ENCODE measurements at places on chromosomes 4 and X.

DNA sequence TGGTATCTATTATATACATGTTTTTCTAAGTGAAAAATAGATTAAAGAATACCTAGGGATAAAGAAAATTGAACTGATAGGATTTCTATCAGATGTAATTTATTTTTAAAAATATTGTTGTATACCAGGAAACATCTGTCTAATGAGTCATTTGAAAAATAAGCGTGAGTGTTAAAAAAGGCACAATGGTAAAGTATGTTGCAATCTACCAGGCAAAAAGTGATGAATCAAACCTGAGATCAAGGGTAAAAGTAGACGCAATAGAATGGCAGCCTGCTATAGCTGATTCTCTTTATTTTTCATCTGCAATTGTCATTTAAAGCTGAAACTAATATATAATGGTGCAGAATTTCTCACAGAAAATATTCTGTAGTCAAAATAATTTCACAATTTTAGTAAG is 1119.6 kb downstream of the PCDH18 start:
- no peak for DNase-seq

DNA sequence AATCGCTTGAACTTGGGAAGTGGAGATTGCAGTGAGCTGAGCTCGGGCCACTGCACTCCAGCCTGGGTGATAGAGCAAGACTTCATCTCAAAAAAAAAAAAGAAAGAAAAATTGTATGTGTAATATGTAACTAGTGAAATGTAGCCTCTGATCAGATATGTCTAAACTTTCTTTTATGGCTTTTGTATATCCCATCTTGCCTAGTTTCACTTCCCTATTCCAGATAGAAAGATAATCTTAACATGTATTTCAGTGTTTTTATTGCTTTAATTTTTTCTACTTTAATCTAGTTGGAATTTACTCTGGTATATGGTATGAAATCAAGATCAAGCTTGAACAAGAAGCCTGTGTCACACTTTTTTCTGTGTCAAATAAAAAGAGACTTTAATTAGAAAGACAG is 1.9 kb upstream of the ZNF41 start:
- no peak for DNase-seq

DNA sequence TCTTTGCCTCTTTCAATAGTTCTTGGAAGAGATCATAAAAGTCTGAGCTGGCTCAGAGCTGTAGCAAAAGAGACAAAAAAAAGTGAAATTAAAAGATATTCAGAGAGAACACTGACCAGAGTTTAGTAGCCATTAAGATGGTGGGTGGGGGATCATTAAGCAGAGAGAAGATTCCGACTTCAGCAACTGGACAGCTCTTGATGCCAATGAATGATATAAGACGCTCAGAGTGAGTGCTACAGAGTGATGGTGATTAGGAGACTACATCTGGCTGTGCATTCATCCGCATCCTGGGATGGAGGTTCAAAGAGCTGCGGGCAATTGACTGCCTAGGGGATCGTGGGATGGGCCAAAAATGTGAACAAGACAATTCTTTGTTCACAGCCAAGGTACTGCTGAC is 178.5 kb downstream of the PACRGL start:
- no peak for DNase-seq

DNA sequence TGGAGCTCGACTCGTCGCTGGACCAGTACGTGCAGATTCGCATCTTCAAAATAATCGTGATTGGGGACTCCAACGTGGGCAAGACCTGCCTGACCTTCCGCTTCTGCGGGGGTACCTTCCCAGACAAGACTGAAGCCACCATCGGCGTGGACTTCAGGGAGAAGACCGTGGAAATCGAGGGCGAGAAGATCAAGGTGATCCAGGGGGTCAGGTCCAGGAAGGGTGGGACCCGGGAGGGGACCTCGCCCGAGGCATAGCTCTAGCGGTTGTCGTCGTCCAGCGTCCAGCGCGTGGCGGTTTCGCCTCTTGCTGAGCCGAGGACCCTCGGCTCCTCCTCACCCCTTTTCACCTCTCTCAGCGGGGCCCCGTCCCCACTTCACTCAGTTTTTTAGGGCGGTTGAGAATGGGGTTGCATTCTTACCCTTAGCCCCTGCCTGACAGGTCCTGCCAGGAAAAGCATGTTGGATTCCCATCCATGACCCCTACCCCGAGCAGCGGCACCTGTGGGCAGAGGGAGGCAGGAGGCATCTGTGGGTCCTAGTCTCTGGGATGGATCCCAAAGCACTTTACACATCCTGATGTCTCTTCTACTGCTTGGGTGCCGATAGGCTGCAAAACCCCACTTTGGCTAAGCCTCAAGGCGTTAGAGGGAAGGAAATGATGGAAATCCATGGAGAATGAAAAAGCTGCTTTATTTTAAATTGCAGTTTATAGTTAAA is 524 bp downstream of the RAB33A start:
- DNase-seq: no peak

GRCh38 chr4:169070895-169071218 is 60.8 kb upstream of the CBR4 start:
- DNase-seq: no peak

All from right lung (tissue), 10 donors.